ENCODE measurements at places on chromosomes 11 and 22. TPM values are rescaled to one million over a fixed set of nuclear protein-coding genes. Genes with fewer than 3 reads are reported as not detected.

Gene SESN3
- 19.0 TPM for total RNA-seq

Gene APOL1
- 5.8 TPM for total RNA-seq

Gene AQP11
- total RNA-seq = 0.40 TPM

Gene MB
- not detected for total RNA-seq

Gene SCARF2
- 6.5 TPM for total RNA-seq

Gene OR5P2
- total RNA-seq = not detected

Gene EMID1
- 9.1 TPM for total RNA-seq

- DNase-seq = no peak
Measured at GRCh38 chr22:40826984-40827741, 8.0 kb upstream of the SLC25A17 start.

DNA sequence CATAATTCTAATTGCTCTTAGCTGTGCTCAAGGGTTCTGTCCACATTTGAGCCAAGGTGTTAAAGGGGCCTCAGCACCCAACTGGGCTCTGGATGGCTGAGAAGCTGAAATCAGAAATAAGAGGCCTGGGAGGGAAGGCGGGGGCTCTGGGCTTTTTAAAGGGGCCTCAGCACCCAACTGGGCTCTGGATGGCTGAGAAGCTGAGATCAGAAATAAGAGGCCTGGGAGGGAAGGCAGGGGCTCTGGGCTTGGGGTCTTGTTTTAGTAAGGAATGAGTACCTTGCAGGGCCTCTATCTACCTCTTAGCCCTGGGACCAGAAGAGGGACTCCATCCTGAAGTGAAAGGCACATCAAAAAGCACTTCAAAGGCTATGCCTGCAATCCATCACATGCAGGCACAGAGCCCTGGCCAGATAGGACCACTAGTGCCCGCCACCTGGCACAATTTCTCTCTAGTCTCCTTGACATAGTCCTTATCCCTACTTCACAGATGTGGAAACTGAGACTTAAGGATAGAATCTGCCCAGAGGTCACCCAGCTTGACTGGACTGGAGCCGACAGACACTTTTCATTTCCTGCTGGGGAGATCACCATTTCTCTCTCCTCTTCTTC, 35.6 kb downstream of the DKK3 start:
- DNase-seq = no peak

DNA sequence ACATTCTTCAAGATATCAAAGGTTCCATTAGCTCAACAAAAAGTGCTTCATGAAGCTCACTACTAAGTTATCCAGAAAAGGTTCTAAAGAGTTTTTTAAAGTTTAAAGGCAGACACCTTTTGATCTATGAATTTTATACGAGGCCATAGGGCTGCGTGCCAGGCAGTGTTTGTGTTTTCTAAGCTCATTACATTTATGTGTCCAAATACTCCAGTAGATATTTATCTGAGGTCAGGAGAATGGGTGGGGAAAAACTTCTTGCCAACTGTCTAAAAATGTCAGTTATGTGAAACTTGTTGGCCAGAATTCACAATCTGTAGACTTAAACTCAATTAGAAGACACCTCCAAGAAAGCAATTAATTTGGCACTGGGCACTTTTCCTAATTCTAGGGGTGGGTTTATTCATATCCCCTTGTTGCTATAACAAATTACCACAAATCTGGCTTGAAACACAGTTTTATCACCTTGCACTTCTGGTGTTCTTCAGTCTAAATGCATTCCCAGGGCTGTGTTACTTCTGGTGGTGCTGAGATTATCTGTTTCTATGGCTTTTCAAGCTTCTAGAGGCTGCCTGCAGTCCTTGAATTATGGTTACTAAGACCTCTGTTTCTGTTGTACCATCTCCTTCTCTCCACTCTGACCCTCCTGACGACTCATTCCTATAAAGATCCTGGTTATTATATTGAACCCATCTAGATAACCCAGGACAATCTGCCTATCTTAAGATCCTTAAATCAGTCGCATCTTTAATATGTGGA, 1030.4 kb upstream of the CNTN5 start:
- peak; percentile 7 for DNase-seq

GRCh38 chr11:126575849-126576248, 220.4 kb downstream of the ST3GAL4 start:
- no peak for DNase-seq

DNA sequence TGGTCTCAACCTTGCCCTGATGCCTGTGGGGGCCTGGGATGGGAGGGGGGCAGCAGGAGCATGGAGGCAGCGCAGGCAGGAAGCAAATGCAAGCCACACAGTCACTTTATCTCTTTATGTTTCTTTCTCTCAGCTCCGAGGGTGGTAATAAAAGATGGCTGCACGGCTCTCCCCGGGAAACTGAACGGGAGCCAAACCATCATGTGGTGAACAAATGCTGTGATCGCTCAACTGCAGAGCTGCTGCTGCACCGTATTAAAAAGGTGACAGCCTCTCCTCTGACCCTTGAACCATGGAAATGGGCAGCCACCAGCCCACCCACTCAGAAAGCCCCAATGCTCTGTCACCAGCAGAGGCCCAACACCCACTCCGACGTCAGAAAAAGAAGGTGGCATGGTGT, 110.0 kb downstream of the TIMP3 start:
- DNase-seq = no peak

- DNase-seq = no peak
Measured at GRCh38 chr11:134196756-134197155, 27.0 kb downstream of the NCAPD3 start.

GRCh38 chr11:65060913-65061408, 2.6 kb upstream of the NAALADL1 start:
- DNase-seq = peak; percentile 44

GRCh38 chr11:9615031-9615451, 41.6 kb downstream of the WEE1 start:
- DNase-seq = no peak

DNA sequence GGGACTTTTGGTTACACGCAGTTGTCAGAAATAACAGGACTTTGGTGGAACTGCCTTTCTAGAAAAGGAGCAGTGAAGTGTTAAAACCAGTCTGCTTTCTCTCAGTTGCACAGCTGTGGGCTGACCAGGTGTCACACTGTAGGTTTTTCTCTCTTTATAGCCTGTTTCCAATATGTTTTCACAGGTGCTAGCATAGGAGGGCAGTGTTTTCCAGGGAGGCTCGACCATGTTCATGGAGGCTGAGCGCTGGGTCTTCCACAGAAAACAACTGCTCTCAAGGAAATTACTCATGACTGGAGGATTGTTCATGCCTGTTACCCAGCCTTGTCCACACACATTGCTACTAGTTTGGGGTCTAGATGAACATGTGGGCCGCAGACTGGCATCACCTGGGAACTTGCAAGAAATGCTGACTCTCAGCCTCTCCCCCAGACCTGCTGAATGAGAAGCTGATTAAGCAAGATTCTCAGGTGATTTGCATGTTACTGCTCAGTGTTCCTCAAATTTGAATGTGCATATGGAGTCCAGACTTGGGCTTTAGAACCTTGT, 157.7 kb downstream of the MAML2 start:
- DNase-seq = no peak

GRCh38 chr11:113533425-113533698, 58.2 kb upstream of the DRD2 start:
- no peak for DNase-seq

DNA sequence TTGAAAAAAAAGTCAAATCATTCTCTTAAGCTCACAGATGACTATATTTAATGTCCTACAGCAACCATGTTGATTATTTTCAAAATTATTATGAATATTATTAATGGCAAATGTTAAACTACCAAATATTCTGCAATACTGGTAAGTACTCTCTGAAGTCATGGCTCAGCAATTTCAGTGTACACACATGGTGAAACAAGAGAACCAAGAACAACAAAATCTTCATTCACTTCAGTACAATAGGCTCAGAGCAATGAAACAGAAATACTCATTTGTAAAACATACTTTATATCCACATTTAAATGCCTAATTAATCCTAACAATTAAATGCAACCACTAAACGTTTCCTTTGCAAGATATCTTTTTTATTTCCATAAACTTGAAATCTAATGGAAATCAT, 347.2 kb downstream of the TTC28 start:
- DNase-seq = no peak

DNA sequence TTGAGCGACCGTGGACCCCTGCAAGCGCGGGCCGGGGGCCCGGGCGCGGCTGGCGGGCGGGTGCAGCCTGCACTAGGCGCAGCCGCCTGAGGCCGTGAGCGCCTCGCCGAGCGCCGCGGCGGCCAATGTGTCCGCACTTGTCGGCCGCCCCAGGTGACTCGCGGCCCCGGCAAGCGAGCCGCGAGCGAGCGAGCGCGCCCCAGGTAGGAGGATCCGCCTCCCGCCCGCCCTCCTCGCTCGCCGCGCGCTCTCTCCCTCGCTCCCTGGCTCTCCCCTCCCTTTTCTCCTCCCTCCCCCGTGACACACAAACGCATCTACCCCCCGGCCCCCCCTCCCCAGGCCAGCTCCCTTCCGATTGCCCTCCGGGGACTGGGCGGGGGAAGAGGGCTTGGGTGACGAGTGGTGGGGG, at the start of gene WNT7B:
WNT7B (minus strand) TSS at position 160 of the 409 bp plus-strand sequence. CDS start 408 bp downstream, outside the sequence.
- no peak for DNase-seq

GRCh38 chr11:72959998-72960731, 146.0 kb downstream of the ATG16L2 start:
- no peak for DNase-seq

DNA sequence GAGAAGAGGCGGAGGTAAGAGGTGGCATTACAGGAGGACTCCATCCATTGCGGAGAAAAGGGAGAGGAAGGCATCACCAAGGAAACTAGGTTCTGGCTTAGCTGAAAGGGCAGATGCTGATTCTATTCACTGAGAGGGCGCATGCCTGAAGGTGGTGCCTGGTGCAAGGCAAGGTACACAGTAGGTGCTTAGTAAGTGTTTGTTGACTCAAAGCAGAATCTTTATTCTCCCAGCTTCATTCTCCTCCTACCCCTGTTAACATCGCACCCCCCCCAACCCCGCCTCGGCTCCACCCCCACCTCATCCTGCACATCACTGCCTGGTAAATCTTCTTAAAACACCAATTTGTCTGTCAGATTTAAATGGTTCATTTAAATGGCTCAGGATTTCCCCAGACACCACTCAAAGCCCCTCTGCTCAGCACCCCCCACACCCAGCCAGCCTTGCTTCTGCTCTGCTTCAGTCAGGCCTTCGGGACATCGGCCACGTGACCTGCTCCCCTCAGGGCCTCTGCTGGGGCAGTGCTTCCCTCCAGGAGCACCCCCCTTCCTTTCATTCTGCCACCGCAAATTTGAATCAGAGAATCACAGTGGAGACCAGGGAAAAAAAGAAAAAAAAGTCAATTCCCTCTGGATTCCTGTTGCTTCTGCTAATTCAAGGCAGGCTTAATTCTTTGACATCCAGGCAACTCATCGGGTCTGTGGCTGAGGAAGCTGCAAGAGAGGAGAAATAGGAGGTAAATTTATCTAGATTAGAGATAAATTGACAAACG, 17.8 kb upstream of the RCN1 start:
- DNase-seq = no peak

GRCh38 chr11:64894070-64894811, 15.8 kb upstream of the EHD1 start:
- DNase-seq = peak; percentile 76

- no peak for DNase-seq
Measured at GRCh38 chr22:35197886-35198285, 59.4 kb upstream of the HMGXB4 start.

DNA sequence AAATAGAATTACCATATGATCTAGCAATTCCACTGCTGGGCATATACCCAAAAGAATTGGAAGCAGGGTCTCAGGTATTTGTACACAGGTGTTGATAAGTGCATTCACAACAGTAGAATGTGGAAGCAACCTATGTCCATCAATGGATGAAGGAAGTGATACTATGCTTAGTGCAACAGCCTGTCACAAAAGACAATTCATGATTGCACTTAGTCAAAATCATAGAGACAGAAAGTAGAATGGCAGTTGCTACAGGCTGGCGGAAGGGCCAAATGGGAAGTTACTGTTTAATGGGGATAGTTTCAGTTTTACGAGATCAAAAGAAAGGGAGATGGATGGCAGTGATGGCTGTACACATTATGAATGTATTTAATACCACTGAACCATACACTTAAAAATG, 42.0 kb downstream of the SGSM3 start:
- DNase-seq = no peak

DNA sequence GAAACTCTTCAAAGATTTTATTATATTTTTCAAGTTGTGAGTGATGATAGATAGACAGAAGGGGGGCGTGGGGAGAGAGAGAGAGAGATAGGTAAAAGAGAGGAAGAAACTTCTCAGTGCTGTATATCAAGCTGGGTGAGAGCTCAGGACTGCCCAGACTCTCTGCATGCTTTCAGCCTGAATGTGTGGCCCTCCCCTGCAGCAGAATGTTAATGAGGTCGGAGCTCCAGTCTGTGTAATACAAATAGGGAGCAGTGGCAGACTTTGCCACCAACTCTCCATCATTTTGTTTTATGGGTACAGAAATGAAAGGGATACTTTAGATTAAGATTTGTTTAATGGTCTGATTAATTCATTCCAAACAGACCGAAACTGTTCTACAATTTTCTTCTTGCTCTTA, 752.8 kb downstream of the OPCML start:
- DNase-seq = no peak

GRCh38 chr11:76277298-76278175, 71.2 kb upstream of the WNT11 start:
- no peak for DNase-seq

- peak; percentile 53 for DNase-seq
Measured at GRCh38 chr11:70467201-70468085, 69.1 kb downstream of the CTTN start.

All from lung microvascular endothelial cell (primary cell).